ENCODE measurements at places on chromosomes 7 and 10.

DNA sequence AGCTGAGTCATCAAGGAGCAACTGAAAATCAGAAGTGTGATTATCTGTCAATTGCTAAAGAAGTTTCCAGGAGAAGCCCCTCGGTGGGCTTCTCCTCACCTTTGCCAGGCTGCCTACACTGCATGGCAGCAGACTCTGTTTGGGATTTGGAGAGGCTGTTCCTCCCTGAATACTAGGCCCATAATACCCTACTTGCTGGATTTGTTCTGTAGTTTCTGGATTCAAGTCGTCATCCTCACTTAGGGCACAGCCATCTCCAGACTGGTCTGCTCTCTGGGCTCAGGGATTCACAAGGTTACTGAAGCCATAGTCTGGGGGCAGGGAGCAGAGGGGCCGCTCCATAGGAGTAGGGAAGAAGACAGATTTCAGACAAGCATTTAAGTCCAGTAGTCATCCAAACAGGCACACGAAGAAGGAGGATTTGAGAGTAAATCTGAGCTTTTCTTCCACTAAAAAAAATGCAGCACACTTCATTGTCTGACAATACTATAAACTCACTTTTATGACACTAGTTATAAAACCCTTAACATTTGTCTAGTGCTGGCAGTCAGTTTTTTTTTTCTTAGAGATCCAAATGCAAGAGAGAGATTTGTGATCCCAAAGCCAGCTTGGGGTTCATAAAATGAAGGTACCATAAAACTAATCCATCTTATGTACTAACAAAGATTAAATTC lies 723.3 kb downstream of the GRID1 start:
- no peak for DNase-seq

DNA sequence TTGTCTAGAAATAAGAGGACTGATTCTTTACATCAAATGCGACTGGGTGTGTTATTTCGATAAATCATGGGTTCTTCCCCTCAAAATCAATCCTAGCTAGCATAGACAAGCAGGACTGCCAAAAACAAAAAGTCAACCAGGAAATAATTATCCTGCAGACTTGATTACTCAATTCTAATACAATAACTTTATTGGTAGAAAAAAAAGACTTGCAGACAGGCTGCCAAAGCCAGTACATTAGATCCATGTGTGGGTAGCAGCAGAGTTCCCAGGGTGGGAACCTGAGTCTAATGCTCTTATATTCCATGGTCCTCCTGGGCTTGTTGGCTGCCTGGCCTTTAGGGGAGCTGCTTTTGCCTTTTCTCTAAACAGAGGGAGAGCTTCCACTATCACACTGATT lies 7.8 kb downstream of the AFAP1L2 start:
- no peak for DNase-seq

GRCh38 chr10:42976351-42977031 lies 100.4 kb upstream of the RET start:
- no peak for DNase-seq

DNA sequence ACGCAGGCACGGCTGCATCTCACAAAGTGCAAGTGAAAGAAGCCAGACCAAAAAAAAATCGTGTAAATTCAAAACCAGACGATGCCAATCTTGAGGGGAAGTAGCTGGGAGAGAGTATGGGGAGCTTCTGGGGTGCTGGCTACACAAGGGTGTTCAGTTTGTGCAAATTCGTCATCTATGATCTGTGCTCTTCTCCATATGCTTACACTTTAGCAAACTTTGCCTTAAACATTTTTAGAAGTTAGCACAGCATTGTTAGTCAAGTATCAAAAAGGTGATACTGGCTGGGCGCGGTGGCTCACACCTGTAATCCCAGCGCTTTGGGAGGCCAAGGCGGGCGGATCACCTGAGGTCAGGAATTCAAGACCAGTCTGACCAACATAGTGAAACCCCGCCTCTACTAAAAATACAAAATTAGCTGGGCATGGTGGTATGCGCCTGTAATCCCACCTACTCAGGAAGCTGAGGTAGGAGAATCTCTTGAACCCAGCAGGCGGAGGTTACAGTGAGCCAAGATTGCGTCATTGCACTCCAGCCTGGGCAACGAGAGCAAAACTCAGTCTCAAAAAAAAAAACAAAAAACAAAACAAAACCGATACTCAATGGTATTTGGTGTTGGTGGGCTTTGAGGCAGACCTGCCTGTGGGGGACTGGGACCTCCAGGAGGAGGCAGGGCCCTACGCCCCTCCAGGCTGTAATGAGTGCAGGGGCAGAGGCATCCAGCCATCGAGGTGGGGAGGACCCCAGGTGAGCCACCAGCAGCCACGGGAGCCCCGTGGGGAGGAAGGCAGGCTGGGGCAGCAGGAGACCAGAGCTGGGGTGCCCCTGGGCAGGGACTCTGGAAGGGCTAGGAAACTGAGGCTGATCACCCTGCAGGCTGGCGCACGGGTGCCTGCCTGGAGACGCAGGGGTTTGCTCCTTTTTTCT lies 150.0 kb downstream of the PRKAG2 start:
- DNase-seq = no peak

DNA sequence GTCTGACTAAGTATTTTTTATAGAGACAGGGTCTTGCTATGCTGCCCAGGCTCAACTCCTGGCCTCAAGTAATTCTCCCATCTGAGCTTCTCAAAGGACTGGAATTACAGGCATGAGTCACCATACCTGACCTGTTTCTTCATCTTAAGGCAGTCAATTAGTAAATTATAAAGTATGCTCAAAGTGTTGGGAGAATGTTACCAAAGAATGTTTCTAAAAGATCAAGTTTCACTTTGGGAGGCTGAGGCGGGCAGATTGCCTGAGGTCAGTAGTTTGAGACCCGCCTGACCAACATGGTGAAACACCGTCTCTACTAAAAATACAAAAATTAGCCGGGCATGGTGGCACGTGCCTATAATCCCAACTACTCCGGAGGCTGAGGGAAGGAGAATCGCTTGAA lies 117.0 kb downstream of the ALOX5 start:
- no peak for DNase-seq
